ENCODE measurements at places on chromosomes 16 and 17. TPM values are rescaled to one million over a fixed set of nuclear protein-coding genes. Genes with fewer than 3 reads are reported as not detected.

DNA sequence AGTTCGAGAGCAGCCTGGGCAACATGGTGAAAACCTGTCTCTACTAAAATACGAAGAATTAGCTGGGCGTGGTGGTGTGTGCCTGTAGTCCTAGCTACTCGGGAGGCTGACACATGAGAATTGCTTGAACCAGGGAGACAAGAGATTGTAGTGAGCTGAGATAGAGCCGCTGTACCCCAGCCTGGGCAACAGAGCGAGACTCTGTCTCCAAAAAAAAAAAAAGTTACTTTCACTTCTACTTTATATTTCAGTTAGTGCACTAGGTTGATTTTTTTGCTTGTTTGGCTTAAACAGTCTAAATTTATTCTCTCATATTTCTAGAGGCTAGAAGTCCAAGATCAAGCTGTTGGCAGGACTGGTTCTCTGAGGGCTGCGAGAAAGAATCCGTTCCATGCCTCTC, 13.4 kb downstream of the CCDC102A start:
- H3K4me3 ChIP-seq = no peak overlapping the region
- H3K27ac ChIP-seq = no peak overlapping the region
- no peak for DNase-seq
- H3K27me3 ChIP-seq = no peaks in the 10 kb centered on the region
- H3K4me1 ChIP-seq = no peaks in the 10 kb centered on the region

- no peak for DNase-seq
- H3K27me3 ChIP-seq = peaks cover 45% of the 10 kb centered on the region
- peaks cover 3% of the 10 kb centered on the region for H3K4me1 ChIP-seq
- H3K36me3 ChIP-seq = no peaks in the 10 kb centered on the region
- H3K27ac ChIP-seq = no peak overlapping the region
- no peak overlapping the region for H3K4me3 ChIP-seq
Measured at GRCh38 chr16:817001-817906, 16.7 kb upstream of the GNG13 start.

GRCh38 chr16:70803319-70803718, 2.4 kb upstream of the VAC14 start:
- H3K27me3 ChIP-seq = no peaks in the 10 kb centered on the region
- H3K4me3 ChIP-seq = no peak overlapping the region
- no peak for DNase-seq
- H3K27ac ChIP-seq = no peak overlapping the region

- H3K27me3 ChIP-seq = 0 out of 2 replicates have a peak, but pooled peaks cover 12% of the 10 kb centered on the region
- no peaks in the 10 kb centered on the region for H3K36me3 ChIP-seq
- H3K4me1 ChIP-seq = no peaks in the 10 kb centered on the region
Measured at GRCh38 chr16:1858189-1858865, 13.6 kb downstream of the MEIOB start.

DNA sequence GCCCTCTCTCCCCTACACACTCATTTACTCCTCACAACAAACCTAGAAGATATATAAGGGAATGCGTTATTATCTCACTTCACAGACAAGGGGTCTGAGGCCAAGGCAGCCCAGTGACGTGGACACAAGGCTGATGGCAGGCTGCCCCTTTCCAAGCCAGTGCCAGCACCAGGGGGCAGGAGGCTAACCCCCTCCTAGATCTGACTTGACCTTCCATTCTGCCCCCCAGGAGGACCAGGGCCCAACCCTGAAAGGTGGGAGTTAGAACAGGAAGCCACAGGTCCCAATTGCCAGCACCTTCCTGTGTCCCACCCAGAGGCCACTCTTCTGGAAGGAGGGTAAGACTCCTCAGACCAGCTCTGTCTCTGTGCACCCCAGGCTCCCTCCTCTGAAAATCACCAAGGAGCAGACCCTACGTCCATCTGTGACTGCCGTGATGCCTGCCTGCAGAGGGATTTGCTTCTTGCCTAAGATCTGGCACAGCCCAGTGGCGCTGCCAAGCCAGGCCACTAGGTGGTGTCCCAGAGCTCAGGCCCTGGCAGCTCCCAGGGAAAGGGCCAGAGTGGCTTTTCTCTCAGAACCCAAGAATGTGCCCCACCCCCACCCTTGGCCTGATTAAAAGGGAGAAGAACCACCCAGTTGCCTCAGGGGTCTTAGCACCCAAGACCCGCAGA, 42.4 kb upstream of the MRPS23 start:
- no peak overlapping the region for H3K4me3 ChIP-seq
- DNase-seq = peak; percentile 92
- peaks cover 60% of the 10 kb centered on the region for H3K4me1 ChIP-seq
- no peaks in the 10 kb centered on the region for H3K27me3 ChIP-seq

GRCh38 chr17:17325228-17325627, 22.1 kb downstream of the NT5M start:
- H3K4me1 ChIP-seq = no peaks in the 10 kb centered on the region
- H3K27ac ChIP-seq = no peak overlapping the region
- no peak overlapping the region for H3K4me3 ChIP-seq
- no peak for DNase-seq

- H3K27me3 ChIP-seq = no peaks in the 10 kb centered on the region
- no peak overlapping the region for H3K4me3 ChIP-seq
- no peak for DNase-seq
- no peak overlapping the region for H3K27ac ChIP-seq
Measured at GRCh38 chr17:82314727-82315605, 2.4 kb downstream of the CD7 start.

- no peaks in the 10 kb centered on the region for H3K27me3 ChIP-seq
- H3K36me3 ChIP-seq = no peaks in the 10 kb centered on the region
- DNase-seq = peak; percentile 94
Measured at GRCh38 chr16:68520649-68521086, 18.4 kb upstream of the ZFP90 start.

DNA sequence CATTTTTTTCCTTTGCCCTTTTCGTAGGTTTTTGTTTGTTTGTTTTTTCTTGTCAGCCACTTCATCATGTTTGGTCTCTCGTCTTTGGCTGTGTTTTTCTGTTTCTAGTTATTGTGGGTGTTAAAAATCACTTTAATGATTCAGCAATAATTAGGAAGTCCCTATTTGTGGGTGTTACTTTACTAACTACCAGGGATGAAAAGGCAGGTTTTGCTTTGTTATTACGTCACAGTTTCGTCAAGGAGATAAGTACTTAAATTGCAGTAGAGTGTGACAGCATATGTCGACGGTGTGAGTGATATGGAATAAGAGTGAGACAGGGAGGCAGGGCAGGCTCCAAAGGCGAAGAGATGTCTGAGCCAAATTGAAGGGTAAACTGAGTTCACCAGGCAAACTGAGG, 479.6 kb downstream of the WWOX start:
- H3K27me3 ChIP-seq = no peaks in the 10 kb centered on the region
- no peak overlapping the region for H3K27ac ChIP-seq
- no peaks in the 10 kb centered on the region for H3K36me3 ChIP-seq
- no peak overlapping the region for H3K4me3 ChIP-seq

DNA sequence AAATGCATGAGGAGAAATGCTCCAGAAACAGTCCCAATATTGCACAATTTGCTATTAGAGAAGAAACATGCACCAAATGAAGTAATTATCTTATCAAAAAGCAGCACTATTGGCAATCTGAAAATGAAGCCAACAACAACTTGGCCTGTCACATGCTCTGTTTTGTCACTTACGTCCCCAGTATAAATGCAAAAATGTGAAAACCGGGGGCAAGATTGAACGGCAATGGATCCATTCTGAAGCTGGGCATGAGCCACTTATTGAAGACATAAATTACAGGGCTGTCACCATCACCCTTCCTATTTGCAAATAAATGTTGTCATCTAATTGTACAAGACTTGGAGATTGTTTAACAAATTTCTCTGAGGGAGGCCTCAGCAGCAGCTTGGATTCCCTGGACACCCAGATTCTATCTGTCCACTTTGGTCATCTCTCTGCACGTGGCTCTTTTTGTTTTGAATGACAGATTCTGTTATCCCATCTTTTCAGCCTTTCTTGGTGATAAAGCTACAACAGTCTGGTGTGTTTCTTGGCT, 180.2 kb upstream of the CDH5 start:
- H3K4me1 ChIP-seq = no peaks in the 10 kb centered on the region
- no peaks in the 10 kb centered on the region for H3K36me3 ChIP-seq
- no peak for DNase-seq
- H3K4me3 ChIP-seq = no peak overlapping the region

- H3K4me3 ChIP-seq = no peak overlapping the region
- no peaks in the 10 kb centered on the region for H3K4me1 ChIP-seq
- peaks cover 16% of the 10 kb centered on the region for H3K27me3 ChIP-seq
- no peaks in the 10 kb centered on the region for H3K36me3 ChIP-seq
- H3K27ac ChIP-seq = peak overlapping the region; percentile 91
Measured at GRCh38 chr17:78268951-78269905, 37.8 kb downstream of the TMEM235 start.

DNA sequence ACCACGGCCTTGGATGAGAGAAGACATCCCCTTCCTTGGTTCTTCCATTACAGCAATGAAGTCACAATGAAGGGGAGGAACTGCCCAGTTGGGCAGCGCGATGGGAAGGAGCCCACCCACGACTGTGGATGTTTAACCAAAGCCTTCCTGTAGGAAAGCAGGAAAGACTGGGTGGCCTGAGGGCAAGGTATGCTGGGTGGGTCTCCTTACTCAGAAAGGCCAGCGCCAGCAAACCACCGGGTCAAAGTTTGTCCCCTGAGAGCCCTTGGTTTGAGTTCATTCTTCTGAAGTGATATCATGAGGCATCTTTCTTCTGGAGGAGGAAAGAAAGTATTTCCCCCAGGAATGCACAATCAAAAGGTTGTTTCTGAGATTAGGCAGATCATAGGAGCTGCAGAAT, 105.2 kb downstream of the C16orf95 start:
- H3K4me1 ChIP-seq = no peaks in the 10 kb centered on the region
- H3K27me3 ChIP-seq = no peaks in the 10 kb centered on the region
- H3K36me3 ChIP-seq = no peaks in the 10 kb centered on the region
- H3K27ac ChIP-seq = no peak overlapping the region
- no peak for DNase-seq

- H3K36me3 ChIP-seq = no peaks in the 10 kb centered on the region
- DNase-seq = peak; percentile 78
- no peak overlapping the region for H3K27ac ChIP-seq
- no peaks in the 10 kb centered on the region for H3K27me3 ChIP-seq
- H3K4me3 ChIP-seq = no peak overlapping the region
Measured at GRCh38 chr16:17748044-17748719, 277.4 kb upstream of the XYLT1 start.

DNA sequence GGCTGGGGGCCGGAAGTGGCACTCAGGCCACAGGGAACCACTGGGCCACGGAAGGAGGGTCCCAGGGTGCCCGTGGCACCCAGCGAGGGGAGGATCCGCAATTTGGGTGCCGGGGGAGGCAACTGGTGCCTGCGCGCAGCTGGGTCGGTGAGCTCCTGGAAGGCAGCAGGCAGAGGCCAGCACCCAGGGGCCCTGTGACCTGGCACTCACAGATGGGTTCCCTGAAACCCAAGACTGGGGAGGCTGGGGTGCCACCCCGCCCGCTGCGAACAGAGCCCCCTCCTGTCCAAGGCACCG, 663 bp downstream of the SSTR5 start:
- H3K27me3 ChIP-seq = peaks cover 89% of the 10 kb centered on the region
- no peaks in the 10 kb centered on the region for H3K36me3 ChIP-seq
- DNase-seq = no peak
- H3K27ac ChIP-seq = no peak overlapping the region
- H3K4me1 ChIP-seq = no peaks in the 10 kb centered on the region

- H3K36me3 ChIP-seq = no peaks in the 10 kb centered on the region
- no peak overlapping the region for H3K4me3 ChIP-seq
- H3K27me3 ChIP-seq = no peaks in the 10 kb centered on the region
- no peak overlapping the region for H3K27ac ChIP-seq
- peaks cover 6% of the 10 kb centered on the region for H3K4me1 ChIP-seq
Measured at GRCh38 chr16:27245276-27246172, 23.0 kb downstream of the NSMCE1 start.

DNA sequence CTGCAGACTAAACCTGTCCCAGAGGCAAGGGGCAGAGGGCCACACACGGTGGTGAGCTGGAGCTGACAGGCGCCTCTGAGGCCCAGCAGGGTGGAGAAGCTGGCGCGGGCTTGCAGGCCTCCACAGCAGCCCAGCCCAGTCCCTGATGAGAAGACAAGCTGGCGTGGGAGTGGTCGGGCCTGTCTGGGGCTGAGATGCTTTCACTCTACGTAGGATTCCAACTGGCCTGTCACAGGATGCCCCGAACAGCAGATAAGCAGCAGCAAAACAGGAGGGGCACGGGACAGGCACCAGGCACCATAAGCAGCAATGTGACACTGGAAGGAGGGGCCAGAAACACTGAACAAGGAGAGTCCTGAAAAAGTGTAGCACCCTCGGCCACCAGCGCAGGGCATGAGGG, 40.1 kb downstream of the PEMT start:
- peak; percentile 89 for DNase-seq
- peak overlapping the region; percentile 69 for H3K27ac ChIP-seq
- no peaks in the 10 kb centered on the region for H3K4me1 ChIP-seq
- no peaks in the 10 kb centered on the region for H3K36me3 ChIP-seq
- no peaks in the 10 kb centered on the region for H3K27me3 ChIP-seq

GRCh38 chr17:11242411-11242810, 1.4 kb downstream of the SHISA6 start:
- H3K27ac ChIP-seq = no peak overlapping the region
- no peak for DNase-seq
- no peak overlapping the region for H3K4me3 ChIP-seq
- no peaks in the 10 kb centered on the region for H3K4me1 ChIP-seq
- H3K36me3 ChIP-seq = no peaks in the 10 kb centered on the region

DNA sequence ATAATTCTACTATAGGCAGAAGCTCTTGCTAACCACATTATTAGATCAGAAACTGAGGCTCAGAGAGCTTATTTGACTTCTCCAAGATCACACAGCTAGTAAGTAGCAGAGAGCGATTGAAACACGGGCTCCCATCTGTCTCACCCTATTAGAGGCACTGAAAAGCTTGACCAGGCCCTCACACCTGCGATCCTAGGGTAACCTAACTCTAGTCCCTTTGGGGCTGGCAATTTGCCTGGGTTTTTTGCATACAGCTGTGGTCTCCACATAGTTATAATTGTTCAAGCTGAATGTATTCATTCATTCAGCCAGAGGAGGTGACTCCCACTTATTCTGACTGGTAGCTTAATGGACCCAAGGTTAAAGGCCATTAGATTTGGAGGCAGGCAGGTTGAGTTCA, 121.2 kb downstream of the ANKFN1 start:
- no peaks in the 10 kb centered on the region for H3K36me3 ChIP-seq
- no peak for DNase-seq
- H3K4me1 ChIP-seq = no peaks in the 10 kb centered on the region
- no peaks in the 10 kb centered on the region for H3K27me3 ChIP-seq

ARL4D gene
- 22.7 TPM for polyA plus RNA-seq

USP10 gene
- 49.2 TPM for polyA plus RNA-seq

FBXW10B gene
- 1.7 TPM for polyA plus RNA-seq

CFAP97D1 gene
- polyA plus RNA-seq = 0.02 TPM

OTOP3 gene
- polyA plus RNA-seq = not detected

KRT24 gene
- polyA plus RNA-seq = not detected

LGALS9B gene
- not detected for polyA plus RNA-seq

GLG1 gene
- 71.1 TPM for polyA plus RNA-seq

SOX9 gene
- polyA plus RNA-seq = 20.2 TPM

PRSS36 gene
- 0.49 TPM for polyA plus RNA-seq

RANGRF gene
- 47.3 TPM for polyA plus RNA-seq

KRT13 gene
- 0.39 TPM for polyA plus RNA-seq
